Cerebellum (tissue), 4 donors: ENCODE measurements at places on chromosomes 3 and 15. TPM values are rescaled to one million over a fixed set of nuclear protein-coding genes. Genes with fewer than 3 reads are reported as not detected.

GRCh38 chr15:63939531-63940130 is 105.9 kb upstream of the HERC1 start:
- no peak for DNase-seq

Gene SLTM
- 120 TPM for total RNA-seq

Gene POU1F1
- total RNA-seq: not detected

Gene LRRC31
- total RNA-seq: not detected
